ENCODE measurements at places on chromosomes 16 and 17.

GRCh38 chr16:57358527-57359095 is at the start of gene CCL22:
TSS of gene CCL22 (plus strand) at chr16:57358783. CDS start at chr16:57358817, 34 bp downstream.
- no peak for DNase-seq

- DNase-seq = no peak
These were observed 82.3 kb downstream of the SSH2 start for GRCh38 chr17:29847527-29848400.

GRCh38 chr17:32100971-32101631 is 41.2 kb upstream of the RHOT1 start:
- no peak for DNase-seq

- DNase-seq = peak; percentile 75
These were observed 664 bp upstream of the BCL6B start for GRCh38 chr17:7021993-7022778.

DNA sequence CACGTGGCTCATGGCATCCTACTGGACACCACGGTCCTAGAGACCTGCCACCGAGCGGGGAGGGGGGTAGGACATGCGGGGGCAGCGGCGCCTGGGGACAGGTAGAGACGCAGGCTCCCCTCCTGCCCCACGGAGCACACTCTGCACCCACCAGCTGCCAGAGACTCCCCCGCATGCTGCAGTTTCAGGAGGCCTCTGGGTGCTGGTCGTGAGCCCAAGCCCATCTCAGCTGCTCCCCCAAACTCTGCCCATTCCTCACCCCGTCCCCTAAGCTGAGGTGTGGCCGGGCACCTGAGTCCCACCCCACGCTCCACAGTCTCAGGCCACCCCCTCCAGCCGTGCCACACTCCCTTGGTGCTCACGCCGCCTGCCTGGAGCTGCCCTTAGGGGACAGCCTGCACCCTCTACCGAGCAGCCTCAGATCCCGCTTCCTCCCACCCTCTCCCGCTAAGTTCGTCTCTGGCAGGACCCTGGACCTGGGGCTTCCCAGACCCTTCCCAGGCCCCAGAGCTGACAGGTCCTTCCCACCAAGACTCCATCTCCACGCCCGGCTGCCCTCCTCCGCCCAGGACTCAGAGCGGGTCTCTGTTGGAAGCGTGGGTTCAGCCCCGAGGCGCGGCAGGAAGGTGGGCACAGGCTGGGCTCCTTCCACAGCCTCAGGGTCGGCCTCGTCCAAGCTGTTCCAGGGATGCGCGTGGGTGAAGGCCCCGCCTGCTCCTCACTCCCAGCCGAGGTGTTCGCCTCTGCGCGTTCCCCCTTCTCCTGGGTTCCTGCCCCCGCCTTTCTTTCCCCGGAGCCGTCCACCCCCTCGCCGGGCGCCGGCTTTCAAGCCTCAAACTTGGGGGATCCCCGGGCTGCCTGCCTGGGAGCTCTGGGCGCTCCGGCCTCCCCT is 1.3 kb downstream of the RAB40B start:
- no peak for DNase-seq

GRCh38 chr16:50848755-50849514 is 107.0 kb downstream of the CYLD start:
- no peak for DNase-seq

GRCh38 chr17:15213381-15214087 is 51.6 kb downstream of the PMP22 start:
- DNase-seq = no peak

DNA sequence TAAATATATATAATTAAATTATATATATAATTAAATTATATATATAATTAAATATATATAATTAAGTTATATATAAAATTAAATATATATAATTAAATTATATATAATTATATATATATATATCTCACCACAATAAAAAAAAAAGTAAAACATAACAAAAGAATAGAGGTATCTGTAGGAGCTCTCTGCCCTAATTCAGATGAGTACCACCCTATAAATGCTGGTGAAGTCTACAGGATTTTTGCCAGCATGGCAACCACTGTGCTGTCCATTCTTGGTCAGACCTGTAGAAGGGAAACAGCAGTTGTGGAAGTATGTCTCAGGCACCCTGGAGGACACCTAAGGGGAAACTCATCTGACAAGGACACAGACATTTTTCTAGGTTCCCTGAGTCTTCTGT is 259.7 kb downstream of the PRKCA start:
- DNase-seq = no peak

- DNase-seq = no peak
These were observed 157.9 kb downstream of the TOX3 start for GRCh38 chr16:52389045-52389444.

DNA sequence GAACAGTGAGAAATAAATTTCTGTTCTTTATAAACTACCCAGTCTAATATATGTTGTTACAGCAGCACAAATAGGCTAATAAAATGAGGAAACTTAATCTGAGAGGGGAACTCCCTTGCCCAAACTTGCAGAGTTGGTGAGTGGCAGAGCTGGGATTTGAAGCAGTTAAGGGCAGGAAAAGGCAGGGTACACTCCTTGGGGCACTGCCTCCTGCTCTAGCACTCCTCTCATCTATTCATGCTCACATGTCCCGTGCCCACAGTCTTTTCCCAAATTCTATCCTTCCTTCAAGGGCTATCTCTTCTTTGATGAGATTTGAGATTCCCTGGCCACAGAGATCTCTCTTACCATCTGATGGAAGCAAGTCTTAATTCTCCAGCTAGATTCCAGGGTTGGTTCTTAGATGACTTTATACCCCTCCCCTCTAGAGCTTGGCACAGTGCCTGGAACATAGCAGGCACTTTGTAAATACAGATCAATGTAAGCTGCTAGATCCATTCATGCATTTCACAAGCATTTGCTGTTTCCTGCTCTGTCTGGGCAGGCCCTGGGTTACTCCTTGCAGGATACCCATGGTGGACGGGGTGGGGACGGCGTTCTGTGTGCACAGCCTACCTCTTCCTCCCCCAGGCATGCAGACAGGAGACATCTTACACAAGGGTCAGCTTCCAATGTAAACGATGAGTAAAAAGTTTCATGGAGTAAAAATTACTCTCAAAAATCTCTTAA is 39.2 kb upstream of the ABCC12 start:
- no peak for DNase-seq

DNA sequence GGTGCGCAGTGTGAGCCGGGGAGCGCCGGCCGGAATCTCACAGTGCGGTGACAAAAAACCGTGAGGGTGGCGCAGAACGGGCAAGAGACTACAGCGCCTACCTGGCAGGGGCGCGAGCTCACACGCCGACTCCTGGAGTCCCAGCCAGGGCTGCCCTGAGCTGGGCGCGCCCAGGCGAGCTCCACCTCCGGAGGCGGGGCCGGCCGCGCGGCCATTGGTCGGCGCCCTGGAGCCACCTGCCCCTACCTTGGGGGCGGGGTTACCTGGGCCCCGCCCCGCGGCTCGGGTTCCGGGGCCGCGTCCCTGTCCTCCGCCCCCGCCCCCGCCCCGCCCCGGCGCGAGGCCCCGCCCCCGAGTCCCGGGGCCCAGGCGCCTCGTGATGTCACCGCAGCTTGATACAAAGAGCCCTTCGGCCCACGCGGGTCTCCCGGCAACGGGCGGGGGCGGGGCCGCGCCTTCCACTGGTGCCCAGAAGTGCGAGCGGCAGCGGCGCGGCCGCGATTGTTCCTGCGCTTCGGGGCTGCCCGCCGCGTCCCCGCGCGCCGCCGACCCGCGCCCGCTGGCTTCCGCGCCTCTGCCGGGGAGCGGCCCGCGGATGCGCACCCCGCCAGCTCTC is 96.3 kb downstream of the RAB11FIP4 start:
- DNase-seq = peak; percentile 93

DNA sequence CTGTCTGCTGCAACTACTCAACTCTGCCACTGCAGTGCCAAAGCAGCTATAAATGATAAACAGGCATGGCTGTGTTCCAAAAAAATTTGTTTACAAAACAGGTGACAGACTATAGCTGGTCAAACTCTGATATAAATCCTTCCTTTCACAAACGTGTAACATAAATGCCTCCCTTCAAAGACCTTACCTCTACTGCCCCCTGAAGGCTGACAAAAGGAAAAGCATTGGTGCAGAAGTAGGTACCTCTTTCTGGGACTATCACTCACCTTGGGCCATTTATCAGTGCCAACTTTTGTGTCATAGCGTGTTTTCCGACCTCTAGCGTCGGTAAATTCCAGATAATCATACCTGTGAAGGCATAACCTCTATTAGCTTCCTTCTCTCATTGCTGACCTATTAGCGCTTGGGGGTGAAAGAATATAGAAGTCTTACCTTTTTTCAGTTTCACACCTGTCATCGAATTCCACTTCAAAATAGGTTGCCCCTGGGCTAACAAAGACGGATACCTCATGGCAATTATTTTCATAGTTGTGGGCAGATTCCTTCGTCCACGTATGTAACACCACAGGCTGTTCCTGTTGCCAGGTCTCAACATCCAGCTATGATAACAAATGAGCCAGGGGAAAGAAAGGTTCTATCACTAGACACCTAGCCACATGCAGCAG is 67.9 kb downstream of the ZZEF1 start:
- peak; percentile 56 for DNase-seq

DNA sequence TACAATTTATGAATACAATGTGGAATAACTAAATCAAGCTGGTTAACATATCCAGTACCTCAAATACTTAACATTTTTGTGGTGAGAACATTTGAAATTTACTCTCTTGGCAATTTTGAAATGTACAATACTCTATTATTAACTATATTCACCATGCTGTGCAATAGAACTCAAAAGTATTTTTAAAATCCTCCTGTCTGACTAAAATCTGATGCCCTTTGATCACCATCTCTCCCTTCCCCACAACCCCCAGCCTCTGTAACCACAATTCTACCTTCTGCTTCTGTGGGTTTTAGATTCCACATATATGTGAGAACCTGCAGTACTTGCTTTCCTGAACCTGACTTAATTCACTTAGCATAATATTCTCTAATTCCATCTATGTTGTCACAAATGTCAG is 71.6 kb upstream of the ALOX12 start:
- peak; percentile 47 for DNase-seq

DNA sequence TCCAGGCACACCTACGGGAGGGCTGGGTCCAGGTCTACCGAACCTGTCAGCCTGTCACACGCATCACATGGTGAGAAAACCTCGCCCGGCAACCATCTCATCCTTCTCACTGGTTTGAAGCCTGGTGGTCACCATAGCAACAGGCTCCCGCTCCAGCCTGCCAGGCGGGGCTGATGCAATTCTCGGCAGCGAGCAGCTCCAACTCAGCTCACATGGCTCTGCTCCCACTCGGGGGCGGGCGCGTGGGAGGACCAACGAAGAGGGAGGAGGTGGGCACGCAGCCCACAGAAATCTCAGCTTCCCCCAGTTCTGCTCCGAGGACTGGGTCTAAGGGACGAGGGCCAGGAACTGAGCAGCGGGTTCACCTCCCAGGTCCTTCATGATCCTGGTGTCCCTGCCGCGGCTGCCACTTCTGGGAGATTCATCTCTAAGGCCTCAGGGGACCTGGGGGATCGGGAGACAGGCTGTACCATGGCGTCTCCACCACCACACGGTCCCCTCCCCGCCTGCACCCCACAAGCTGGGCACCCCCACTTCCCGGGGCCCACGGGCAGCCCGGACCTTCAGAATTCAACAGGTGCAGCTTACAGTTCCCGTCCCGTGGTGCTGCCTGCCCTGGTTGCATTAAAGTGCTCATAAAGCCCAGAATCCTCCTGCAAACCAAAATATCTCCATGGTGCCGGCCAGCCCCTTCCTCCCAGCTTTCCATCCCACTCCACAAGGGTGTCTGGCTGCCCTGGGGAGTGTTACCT is 25.8 kb downstream of the ABR start:
- no peak for DNase-seq

DNA sequence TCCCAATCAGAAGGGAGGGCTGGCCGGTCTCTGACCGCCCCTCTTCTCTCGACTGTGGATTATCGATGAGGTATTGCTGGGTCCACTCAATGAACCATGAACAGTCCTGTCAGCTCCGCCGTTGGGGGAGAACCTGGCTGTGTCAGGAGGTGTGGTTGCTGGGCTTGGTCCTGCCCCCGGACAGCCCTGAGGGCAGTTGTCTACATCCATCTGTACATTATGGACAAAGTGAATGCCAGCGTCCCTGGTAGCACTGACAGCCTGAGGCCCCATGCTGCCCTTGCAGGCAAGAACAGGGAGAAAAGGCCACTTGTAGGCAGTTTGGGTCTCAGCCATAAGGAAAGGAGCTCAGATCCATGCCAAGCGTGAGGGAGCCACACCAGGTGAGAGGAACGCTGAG is 38.9 kb downstream of the ST3GAL2 start:
- DNase-seq = no peak

GRCh38 chr17:76834870-76835269 is 33.3 kb upstream of the MGAT5B start:
- DNase-seq = no peak

GRCh38 chr17:56891751-56892150 is 22.1 kb downstream of the TRIM25 start:
- DNase-seq = peak; percentile 41

- DNase-seq = no peak
These were observed 258.6 kb downstream of the CBLN1 start for GRCh38 chr16:49023050-49023449.

DNA sequence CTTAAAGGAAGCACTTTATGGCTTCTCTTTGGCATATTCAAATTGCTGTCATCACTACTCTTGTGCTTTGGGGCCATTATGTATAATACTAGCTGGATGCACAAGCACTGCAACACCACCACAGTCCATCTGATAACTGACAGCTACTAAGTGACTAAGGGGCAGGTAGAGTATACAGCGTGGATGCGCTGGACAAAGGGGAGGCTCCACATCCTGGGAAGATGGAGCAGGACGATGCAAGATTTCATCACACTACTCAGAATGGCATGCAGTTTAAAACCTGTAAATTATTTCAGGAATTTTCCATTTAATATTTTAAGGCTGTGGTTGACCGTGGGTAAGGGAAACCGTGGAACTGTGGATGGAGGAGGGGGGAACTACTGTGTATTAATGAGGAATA is 25.0 kb downstream of the MPRIP start:
- no peak for DNase-seq

All from activated CD4-positive, alpha-beta T cell treated with anti-CD3 and anti-CD28 coated beads, Interleukin-2, amount 10 ng/mL, durations not matched to agents 7 days and 5 days (primary cell).